Activated B cell treated with CpG ODN at 0.5 μM for 24 hours (primary cell): ENCODE measurements at places on chromosomes 5 and 9.

DNA sequence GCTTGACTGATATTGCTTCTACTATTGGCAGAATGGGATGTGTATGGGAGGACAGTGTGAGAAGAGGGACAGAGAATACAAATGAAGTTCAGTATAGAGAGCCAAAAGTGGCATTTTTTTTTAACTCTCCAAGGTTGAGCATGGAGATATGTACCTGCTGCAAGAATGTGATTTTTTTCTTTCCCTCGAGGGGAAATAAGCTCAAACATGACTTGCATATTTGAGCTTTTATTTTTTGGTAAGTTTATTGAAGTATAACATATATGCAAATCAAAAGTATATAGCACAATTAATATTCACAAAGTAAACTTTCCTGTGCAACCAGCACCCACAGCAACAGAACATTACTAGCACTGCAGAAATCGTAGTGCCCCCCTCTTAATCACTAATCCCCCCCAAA, 285.7 kb upstream of the ADRA1B start:
- no peak for DNase-seq

DNA sequence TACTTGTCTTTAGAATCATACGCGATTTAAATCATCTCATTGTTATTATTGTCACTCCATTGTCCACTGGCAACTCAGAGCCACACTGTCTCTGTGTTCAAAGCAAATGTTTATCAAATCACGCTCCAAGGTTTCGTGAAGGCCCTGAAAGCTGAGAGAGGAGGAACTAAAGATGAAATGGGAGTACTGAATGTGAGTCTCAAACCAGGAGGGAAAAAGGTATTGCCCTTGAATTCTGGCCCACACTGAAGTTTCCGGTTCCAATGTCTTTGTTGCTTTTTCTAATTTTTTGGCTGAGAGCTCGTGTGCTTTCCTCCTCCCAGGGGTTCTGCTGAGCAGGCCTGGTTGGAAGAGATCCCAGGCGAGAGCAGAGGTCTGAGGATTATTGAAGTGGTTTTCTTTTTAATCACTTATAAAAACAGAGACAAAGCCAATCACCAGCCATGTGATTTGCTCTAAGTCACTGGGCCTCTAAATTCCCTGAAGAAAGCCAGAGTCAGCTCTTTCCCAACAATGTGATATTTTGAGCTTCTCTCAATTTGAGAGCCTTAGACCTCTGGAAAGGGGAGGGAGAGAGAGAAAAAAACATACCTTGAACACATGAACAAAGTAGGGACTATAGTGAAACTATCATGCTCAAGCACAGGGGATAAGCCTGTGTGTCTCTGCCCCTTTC, 420.8 kb upstream of the GRAMD2B start:
- no peak for DNase-seq

GRCh38 chr5:176750144-176750543, 60.2 kb upstream of the UNC5A start:
- DNase-seq = no peak

DNA sequence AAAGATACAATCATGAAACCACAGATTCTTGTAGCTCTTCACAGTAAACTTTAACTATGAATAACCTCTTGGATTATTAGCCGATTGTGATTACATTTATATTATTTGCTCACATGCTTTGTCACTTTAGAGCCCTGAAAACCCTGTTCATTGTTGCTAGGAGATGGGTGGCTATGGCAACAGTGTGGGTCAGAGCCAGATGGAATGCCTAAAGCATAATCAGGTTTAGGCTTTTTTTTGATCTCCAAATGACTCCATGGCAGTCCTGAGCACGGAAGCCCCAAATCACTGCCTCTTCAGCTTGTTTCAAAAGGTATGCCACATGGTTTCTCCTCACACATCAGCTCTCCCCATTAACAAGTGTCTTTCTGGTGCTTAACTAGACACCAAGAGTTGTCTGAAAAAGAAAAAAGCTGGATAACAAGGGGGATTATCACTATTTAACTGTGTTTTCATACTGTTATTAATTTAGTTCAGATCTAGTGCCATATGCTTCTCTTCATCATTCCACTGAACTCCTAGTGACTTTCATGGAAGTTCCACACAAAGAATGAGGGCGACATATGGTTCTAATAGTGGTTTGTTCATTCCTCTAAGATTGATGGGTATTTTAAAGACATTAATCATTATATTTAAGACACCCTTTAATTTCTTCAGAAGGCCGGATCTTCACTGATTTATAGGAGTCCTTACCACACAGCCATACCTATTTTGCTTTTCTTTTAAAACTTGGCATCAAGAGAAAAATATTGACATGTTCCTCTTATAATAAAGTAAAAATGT, 88.8 kb upstream of the PAM start:
- no peak for DNase-seq

DNA sequence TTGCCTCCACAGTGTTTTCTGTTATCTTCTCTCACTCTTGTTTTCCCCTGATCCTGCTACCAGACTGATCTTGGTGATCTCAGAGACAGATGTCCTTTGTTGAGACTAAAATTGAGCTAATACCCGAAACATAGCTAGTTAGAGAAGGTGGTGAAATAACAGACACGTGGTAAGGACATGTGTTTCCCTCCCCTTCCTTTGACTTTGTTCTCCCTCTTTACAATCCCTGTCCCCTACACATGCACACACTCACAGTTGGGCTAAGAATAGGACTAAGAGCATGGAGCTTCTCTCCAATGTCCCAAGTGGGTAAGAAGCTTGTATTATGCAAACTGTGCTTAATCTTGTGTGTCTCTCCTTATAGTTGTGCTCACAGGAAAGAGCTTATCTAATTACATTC, 1603.0 kb upstream of the C9orf72 start:
- DNase-seq = no peak

DNA sequence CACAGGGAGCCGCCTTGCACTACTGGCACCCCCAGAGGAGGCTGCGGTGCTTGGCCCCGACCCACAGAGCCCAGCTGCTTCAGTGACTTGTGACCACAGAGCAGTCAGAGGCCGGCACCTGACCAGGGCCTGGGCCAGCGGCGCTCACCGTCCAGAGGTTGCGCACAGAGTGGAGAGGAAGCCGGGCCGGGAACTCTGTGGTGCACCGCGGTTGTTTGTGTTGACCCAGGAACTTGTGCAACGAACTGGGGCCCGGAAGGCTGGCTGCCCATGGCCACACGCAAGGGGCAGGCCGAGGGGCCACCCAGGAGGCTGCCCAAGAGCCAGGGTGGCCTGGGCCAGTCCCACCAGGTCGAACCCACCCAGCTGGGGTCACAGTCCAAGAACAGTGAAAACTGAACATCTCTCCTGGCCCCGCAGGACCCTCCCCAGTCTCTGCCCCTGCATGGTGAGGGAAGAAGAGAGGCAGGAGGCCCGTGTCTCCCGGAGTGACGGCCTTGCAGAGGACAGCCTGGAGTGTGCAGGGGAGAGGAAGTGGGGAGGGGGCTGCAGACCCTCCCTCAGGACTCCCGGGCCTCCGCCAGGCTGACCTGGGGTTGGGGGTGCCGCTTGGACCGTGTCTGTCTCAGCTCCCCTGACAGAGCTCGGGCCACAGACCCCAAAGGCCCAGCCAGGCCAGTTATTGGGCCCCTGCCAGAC, 42.8 kb upstream of the EGFL7 start:
- no peak for DNase-seq

DNA sequence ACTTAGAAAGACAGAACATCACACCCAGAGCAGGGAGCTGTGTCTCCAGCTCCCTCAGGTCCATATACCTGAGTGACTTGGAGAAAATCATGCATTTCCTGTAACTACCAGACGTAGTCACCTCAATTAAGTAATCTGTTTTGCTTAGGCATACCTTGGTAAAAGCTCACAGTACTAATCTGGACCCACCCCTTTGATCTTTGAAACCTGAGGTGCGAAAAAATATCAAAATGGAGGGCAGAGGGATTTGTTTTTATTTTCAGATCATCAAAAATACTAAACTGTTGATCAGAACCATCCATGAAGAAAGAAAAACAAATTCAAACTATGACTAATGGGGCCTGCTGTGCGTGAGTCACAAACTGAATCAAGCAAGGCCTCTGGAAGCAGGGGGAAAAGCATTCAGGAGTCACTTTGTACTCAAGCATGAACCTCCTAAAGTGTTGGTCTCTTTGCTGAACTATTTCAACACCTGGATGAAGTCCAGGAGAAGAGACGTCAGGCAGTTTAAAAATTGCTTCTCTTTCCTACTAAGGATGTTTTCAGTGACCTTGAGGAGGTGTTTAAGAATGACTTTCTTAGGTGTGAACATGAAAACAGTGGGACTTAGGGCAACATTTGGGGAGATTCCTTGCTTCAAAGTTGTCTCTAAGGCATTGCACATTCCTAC, 76.3 kb downstream of the MUSK start:
- no peak for DNase-seq

GRCh38 chr9:98874721-98875255, 67.3 kb downstream of the GALNT12 start:
- DNase-seq = no peak
